ENCODE measurements at places on chromosomes 16 and 17.
A peak's percentile ranks its signal among the peaks of the same experiment; 100 is the strongest.

GRCh38 chr16:74296104-74296431 lies 546 bp upstream of the PSMD7 start:
- peak overlapping the region; percentile 82 for H3K4me3 ChIP-seq
- peak overlapping the region; percentile 94 for H3K27ac ChIP-seq
- DNase-seq, result no peak
- peaks cover 25% of the 10 kb centered on the region for H3K36me3 ChIP-seq
- no peaks in the 10 kb centered on the region for H3K27me3 ChIP-seq

DNA sequence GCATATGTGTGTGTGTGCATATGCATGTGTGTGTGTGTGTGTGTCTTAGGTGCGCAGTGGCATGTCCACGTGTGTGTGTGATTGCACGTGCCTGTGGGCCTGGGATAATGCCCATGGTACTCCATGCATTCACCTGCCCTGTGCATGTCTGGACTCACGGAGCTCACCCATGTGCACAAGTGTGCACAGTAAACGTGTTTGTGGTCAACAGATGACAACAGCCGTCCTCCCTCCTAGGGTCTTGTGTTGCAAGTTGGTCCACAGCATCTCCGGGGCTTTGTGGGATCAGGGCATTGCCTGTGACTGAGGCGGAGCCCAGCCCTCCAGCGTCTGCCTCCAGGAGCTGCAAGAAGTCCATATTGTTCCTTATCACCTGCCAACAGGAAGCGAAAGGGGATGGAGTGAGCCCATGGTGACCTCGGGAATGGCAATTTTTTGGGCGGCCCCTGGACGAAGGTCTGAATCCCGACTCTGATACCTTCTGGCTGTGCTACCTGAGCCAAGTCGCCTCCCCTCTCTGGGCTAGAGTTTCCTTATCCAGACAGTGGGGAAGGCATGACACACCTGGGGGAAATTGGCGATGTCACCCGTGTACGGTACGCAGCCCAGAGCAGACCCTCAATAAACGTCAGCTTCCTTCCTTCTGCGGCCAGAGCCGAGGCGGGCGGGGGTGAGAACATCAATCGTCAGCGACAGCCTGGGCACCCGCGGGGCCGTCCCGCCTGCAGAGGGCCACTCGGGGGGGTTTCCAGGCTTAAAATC lies 47.6 kb downstream of the IL21R start:
- peaks cover 25% of the 10 kb centered on the region for H3K36me3 ChIP-seq
- no peak overlapping the region for H3K27ac ChIP-seq
- peaks cover 20% of the 10 kb centered on the region for H3K4me1 ChIP-seq
- H3K27me3 ChIP-seq, result peaks cover 29% of the 10 kb centered on the region

- no peaks in the 10 kb centered on the region for H3K36me3 ChIP-seq
- no peak for DNase-seq
- no peak overlapping the region for H3K4me3 ChIP-seq
- H3K27me3 ChIP-seq, result no peaks in the 10 kb centered on the region
Observed at GRCh38 chr16:77946823-77947222, 75.5 kb upstream of the CLEC3A start.

GRCh38 chr16:4021070-4021779 lies 95.0 kb downstream of the ADCY9 start:
- no peak for DNase-seq
- no peak overlapping the region for H3K27ac ChIP-seq
- H3K27me3 ChIP-seq, result no peaks in the 10 kb centered on the region
- H3K4me3 ChIP-seq, result no peak overlapping the region

GRCh38 chr16:86869288-86870022 lies 291.1 kb downstream of the FOXL1 start:
- H3K27me3 ChIP-seq, result no peaks in the 10 kb centered on the region
- no peaks in the 10 kb centered on the region for H3K4me1 ChIP-seq
- no peak overlapping the region for H3K27ac ChIP-seq
- H3K4me3 ChIP-seq, result no peak overlapping the region
- H3K36me3 ChIP-seq, result no peaks in the 10 kb centered on the region

- H3K27me3 ChIP-seq, result no peaks in the 10 kb centered on the region
- H3K36me3 ChIP-seq, result no peaks in the 10 kb centered on the region
- no peak overlapping the region for H3K27ac ChIP-seq
- H3K4me1 ChIP-seq, result no peaks in the 10 kb centered on the region
- H3K4me3 ChIP-seq, result no peak overlapping the region
- DNase-seq, result no peak
Observed at GRCh38 chr17:34117332-34117731, 137.8 kb upstream of the CCL2 start.

- no peak overlapping the region for H3K4me3 ChIP-seq
- H3K27me3 ChIP-seq, result no peaks in the 10 kb centered on the region
- peaks cover 11% of the 10 kb centered on the region for H3K4me1 ChIP-seq
- H3K27ac ChIP-seq, result peak overlapping the region; percentile 37
- no peaks in the 10 kb centered on the region for H3K36me3 ChIP-seq
Observed at GRCh38 chr17:55576237-55576995, 65.2 kb upstream of the SMIM36 start.

DNA sequence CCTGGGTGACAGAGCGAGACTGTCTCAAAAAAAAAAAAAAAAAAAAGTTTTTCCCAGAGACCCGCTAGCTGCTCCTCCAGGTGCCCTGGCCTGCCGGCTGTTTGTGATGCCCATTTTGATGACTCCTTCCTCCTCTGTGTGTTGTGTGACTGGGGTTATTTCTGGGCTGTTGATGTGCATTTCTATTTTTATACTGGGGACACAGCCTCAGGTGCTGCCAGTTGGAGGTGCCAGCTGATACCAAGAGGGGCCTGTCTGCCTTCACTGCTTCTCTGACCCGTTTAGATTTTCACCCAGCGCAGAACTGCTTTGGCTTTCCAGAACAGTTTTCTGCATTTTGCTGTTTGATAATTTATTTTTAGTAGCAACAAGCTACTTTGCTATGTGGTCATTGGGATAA lies 6.7 kb downstream of the PLA2G15 start:
- DNase-seq, result peak; percentile 55
- H3K4me1 ChIP-seq, result peaks cover 43% of the 10 kb centered on the region
- H3K4me3 ChIP-seq, result no peak overlapping the region
- peak overlapping the region; percentile 67 for H3K27ac ChIP-seq
- no peaks in the 10 kb centered on the region for H3K27me3 ChIP-seq

GRCh38 chr17:35087731-35088355 lies 24.3 kb upstream of the RFFL start:
- H3K27me3 ChIP-seq, result no peaks in the 10 kb centered on the region
- peak overlapping the region; percentile 90 for H3K27ac ChIP-seq

DNA sequence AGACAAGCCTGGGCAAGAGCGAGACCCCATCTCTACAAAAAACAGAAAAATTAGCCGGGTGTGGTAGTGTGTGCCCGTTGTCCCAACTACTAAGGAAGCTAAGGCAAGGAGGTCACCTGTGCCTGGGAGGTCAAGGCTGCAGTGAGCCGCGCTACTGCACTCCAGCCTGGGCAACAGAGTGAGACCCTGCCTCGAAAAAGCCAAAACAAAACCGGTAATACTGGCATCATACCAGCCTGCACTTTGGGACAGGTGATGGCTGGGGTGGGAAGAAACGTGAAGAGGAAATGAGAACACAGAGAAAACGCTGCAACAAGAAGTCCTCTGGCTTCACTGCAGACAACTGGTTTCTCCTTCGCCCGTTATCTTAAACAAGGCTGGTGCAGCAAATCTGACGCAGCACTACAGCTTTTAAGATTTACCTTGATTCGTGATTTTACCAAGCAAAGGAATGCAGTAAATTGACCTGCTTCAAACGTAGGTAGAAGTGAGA lies 725 bp upstream of the CASC3 start:
- peak overlapping the region; percentile 100 for H3K27ac ChIP-seq
- no peak for DNase-seq
- peaks cover 22% of the 10 kb centered on the region for H3K4me1 ChIP-seq
